Amniotic stem cell (primary cell): ENCODE measurements at places on chromosomes 4 and X.

DNA sequence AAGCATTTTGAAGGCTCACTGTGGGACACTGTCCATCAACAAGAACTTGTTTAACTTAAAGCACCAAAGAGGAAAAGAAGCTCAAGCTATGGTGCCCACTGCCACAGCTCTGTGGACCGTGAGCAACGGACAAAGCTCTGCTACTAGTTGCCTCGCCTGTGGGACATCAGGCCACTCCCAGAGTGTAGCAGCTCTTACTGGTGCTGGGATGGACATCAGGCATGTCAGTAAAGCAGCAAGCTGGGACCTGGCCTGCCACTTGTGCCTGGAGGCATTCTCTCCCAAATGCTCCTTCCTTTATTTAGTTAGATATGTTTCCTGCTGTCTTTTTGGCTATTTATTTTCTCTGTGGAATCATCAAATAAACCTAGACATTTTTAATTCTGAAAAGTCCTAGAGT lies 46.7 kb downstream of the TMEM154 start:
- no peak for DNase-seq

- no peak for DNase-seq
Measured at GRCh38 chrX:39226251-39226650, 425.0 kb downstream of the MID1IP1 start.

DNA sequence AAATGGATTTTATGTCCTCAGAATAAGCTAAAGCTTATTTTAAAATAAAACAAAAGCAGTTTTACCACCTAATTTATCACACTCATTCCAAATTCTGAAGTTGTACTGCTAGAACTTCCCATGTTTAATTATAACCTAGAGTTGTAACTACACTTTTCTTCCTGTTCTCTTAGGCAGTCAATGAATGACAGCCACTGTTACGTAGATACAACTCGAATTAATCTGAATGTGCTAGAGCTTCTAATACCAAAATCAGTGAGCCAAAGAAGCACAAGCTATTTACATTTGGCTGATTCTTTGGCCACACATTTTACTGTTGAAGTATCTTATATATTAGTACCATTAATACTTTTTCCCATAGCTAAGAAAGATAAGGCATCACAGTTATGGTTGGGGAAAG lies 99.0 kb upstream of the FTHL17 start:
- no peak for DNase-seq

DNA sequence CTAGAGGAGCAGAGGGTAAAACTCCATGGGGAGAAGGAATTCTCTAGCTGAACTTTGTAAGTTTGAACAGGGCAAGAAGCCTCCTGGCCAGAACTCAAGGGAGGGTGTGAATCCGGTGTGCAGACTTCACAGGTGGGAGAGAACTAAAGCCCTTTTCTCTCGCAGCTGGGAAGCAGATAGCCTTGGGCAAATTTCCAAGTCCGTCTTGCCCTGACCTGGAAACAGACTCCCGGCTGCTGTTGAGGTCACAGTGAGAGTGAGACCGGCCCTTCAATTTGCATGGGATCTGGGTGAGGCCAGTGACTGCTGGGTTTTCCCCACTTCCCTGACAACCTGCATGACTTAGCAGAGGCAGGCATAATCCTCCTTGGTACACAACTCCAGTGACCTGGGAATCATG lies 94.5 kb upstream of the ZNF827 start:
- DNase-seq, result no peak

DNA sequence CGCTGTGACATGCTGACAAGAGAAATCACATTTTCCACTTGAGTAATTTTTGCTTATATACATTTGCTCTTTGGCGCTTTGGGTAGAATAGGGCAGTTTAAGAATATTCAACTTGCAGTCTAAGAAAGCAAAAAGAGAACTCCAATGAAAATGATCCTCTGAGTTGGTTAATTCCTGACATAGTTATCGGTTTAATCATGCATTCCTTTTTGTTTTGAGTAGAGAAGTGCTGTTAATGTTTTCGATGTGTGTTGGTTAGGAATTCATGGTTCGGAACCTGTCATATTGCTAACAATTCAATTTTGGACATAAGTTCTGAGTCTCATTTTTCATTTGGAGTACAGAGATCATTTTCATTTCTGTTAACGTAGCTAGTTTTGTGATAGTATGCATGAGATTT lies 700.6 kb upstream of the PITX2 start:
- DNase-seq, result no peak

DNA sequence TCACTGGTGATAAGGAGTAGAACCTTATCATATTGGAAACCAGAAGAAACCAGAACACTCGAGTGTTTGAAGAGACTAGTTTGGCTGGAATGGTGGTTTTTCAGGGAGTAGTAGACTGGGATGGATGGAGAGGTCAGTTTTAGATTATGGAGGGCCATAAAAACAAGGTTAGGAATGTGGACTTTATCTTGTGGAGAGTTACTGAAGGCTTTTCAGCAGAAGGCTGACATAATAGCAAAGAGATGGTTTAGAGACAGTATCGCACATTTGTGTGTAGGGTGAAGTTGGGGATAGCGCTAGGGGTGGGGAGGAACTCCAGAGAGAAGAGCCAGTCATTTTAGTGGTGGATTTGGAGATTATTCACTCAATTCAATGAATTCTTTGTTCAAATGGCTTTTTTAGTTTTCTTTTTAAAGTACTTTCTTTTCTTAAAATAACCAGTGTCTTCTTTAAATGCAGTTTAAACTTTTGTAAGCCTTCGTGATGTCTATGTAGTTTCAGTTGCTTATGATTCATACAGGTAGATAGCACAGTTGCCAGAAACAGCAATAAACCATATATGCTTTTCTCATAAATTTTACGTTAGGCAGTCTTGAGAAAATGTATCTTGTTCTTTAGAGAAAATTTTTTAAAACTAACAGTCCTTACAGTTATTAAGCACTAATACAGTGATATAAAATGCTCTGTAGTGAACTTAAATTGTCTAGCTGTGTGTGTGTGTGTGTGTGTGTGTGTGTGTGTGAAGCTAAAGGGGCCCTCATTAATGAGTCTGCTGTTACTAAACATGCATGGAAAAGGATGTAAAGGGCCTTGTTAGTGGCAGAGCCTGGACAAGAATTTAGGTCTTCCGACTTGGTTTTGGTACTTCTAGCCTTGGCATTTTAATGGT lies 3.8 kb downstream of the ARHGAP10 start:
- DNase-seq, result no peak

- DNase-seq, result no peak
Measured at GRCh38 chr4:141684785-141685184, 48.4 kb downstream of the IL15 start.
